ENCODE measurements at places on chromosomes 3 and 15.

GRCh38 chr15:73905225-73905827 lies 20.9 kb upstream of the LOXL1 start:
- no peak for DNase-seq

GRCh38 chr3:58191361-58191991 lies 19.3 kb downstream of the DNASE1L3 start:
- DNase-seq = no peak

GRCh38 chr15:60731583-60732130 lies 252.7 kb upstream of the ICE2 start:
- no peak for DNase-seq

DNA sequence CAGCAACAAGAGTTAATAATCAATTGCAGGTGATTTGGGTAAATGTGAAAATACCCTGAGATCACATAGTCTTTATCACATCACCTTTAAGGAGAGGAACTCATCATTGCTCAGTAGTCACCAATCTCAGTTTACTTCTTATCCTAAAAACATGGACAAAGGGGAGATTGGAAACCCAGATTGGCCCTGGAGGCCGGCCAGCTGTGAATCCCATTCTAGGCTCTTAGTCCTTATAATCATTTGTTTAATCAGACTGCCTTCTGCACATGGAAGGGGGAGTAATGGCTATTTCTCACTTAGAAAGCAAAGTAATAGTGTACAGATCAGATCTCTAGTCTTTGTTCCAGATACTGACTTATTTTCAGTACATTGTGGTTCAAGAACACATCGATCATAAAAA lies 37.2 kb upstream of the CPB1 start:
- no peak for DNase-seq

DNA sequence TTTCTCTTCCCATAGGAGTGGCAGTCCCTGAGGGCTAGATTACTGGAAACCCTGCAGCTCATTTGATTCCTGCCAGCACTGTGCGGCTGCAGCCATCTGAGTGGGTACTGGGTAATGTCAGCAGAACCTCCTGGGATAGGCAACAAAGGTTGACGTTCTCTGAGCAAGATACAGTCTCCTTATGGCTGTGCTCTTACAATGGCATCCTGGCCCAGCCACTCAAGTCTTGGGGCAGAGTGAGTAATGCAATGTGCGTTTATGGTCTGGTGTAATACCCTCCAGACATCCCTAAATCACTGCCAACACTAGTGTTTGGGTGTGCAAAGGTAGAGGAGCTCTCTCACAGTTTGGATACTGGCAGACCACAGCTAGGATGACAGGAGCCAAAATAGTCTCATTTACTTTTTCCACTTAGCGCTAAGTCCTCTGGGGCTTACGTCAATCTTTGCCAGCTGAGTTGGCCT lies 775.8 kb downstream of the ZNF385D start:
- no peak for DNase-seq

- DNase-seq = no peak
Observed at GRCh38 chr3:175552929-175553328, 693.8 kb downstream of the NAALADL2 start.

DNA sequence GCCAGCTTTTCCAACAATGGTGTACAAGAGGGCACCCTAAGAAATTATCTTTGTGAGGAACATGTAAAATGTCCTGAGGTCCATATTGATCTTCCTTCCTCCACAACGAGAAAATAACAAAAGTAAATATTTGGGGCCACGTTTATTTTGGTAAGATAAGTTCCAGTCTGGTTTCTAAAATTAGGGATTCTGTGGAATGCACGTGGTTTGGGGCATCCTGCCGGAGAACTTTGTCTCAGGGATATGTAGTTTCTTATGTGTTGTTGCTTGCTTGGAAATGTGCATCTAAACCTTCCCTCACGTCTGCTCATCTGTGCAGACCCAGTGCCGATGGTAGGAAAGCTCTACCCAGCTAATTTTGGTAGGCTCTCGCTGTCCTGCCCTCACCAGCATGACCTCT lies 62.8 kb downstream of the CTDSPL start:
- no peak for DNase-seq

DNA sequence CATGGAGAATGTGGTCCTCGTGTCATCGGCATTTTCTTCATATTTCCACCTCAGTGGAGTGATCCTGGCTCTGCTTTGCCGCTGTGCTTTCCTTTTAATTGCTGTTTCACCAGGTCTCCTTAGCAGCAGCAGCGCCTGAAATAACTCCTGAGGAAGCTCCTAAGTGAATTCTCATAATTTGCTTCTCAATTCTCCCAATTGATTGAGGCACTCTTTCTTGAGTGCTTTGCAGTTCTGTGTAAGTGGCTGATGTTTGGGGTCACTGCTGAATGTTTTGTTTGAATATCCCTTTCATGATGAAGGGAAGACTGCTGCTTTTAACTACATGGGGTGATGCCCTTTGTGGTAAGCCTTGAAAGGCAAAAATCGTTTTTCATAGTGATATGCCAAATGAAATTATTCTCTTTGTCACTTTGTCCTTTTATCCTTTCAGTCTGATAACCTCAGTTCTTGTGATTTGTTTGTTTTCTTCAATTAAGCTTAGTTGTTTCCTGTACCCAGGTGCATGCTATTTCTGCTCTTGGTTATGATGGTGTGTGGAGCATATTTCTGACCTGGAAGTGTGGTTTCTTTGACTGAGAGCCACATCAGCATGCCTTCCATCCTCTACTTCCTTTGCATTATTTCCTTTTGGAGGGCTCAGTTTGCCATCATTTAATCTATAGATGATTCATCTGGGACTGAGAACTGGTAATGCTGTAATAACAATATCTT lies 36.7 kb downstream of the HMG20A start:
- no peak for DNase-seq

GRCh38 chr3:38397320-38397719 lies 50.7 kb downstream of the XYLB start:
- peak; percentile 44 for DNase-seq

DNA sequence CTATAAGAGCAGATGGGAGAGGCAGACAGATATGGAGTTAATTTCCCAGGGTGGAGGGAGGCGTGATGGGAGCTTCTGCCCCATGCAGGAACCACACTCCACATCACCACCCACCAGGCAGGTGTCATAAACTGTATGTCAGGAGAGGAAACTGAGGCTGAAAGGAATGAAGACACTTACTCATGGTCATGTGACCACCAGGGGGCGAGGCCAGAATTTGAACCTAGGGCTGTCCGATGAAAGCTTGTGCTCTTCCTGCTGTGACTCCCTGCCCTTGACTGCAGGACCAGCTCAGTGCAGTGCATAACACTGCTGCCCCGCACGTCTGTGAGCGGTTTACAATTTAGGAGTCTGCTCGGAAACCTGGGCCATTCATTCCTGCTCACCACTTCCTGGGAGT lies 28.8 kb downstream of the NUP210 start:
- no peak for DNase-seq

GRCh38 chr15:74315626-74316025 lies 51.8 kb downstream of the CYP11A1 start:
- DNase-seq = no peak

GRCh38 chr15:30770759-30771158 lies 133.0 kb upstream of the FAN1 start:
- DNase-seq = no peak

DNA sequence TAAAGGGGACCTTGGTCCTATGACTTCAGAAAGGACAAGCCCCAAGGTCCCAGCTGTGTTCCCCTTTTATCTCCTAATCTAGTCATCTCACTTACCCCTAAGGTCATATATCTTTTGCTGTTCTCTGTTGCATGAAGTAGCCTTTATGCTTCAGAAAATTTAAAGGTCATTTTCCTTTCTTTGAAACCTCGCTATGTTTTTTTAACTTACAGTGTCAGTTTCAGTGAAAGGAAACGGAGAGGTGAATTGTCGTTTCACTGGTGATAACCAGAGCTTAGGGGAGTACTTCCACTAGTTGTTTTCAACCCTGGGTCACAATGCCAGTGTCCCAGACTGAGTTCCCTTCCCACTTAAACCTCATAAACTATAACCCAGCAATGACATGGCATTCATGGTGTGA lies 357.4 kb downstream of the GAP43 start:
- no peak for DNase-seq

DNA sequence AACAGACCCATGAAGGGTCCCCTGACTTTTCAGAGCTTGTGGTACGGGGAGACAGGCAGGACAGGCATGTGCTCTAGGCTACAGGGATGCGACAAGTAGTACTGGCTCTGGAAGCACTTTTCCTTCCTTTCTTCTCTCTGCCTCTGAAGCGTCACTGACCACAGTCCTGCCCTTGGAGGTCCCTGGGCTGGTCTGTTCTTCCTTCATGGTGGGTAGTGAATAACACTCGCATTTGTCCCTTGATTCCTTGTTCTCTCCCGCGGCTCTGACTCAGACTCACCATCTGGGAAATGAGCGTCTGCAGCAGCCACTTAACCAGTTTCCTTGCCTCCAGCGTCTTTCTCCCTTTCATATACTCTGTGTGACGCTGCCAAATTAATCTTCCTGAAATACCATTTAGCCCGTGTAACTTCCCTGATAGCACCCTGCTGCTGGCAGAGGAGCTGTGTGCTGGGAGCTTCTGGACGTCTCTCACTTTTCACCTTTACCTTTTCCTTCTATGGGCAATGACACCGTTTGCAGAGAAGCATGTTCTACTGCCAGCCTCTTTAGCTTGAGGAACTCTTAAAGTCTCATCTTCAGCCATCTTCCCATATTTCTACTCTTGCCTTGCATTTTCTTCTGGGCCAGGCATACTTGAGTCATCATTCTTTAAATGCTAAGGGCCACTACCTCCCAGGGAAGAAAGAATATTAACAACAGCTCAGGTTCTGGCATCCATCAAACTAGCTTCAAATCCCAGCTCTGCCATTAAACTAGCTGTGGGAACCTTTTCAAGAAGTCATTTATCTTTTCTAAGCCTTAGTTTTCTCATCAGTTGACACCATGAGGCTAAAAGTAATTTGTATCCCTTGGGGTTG lies 33.6 kb downstream of the TMEM45A start:
- peak; percentile 87 for DNase-seq

GRCh38 chr15:38670128-38671005 lies 105.8 kb upstream of the RASGRP1 start:
- peak; percentile 15 for DNase-seq

DNA sequence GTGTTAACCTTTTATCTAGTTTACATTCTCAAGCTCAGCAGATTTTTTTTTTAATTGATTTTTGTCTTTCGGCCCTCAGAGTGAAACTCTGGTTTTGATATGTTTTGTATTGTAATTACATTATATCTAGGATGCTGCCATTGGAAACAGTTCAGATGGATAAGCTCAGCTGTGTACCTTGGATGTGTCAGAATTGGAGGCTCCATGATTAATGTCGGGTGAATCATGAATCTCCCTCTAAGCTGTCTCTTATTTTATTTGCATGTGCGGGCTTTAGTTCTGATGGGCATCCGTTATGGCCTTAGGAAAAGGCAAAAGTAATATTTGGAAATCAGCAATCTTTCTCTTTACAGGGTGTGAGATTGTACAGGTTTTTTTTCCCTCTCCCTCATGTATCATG lies 4.2 kb downstream of the PTPRG start:
- peak; percentile 58 for DNase-seq

- no peak for DNase-seq
Observed at GRCh38 chr3:110419601-110420000, 652.0 kb upstream of the NECTIN3 start.

DNA sequence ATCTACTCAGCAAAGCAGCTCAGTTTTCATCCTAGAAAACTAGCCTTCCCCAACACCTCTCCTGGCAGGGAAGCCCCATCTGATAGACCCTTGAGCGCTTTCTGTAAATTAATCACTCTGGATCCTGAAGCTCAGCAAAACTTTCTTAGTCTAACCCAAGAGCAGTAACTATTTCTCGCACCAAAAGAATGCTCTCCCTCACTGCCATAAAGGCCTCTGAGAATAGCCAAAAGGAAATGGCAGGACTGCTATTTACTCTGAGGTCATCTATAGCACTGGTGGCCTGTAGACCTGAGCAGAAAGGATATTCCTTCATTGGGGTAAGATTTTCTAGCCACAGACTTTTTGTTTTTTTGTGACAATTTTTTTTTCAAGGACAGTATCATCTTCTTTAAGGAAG lies 345.8 kb upstream of the ADAMTS9 start:
- no peak for DNase-seq

- DNase-seq = peak; percentile 70
Observed at GRCh38 chr3:65996589-65996988, 42.1 kb downstream of the MAGI1 start.

DNA sequence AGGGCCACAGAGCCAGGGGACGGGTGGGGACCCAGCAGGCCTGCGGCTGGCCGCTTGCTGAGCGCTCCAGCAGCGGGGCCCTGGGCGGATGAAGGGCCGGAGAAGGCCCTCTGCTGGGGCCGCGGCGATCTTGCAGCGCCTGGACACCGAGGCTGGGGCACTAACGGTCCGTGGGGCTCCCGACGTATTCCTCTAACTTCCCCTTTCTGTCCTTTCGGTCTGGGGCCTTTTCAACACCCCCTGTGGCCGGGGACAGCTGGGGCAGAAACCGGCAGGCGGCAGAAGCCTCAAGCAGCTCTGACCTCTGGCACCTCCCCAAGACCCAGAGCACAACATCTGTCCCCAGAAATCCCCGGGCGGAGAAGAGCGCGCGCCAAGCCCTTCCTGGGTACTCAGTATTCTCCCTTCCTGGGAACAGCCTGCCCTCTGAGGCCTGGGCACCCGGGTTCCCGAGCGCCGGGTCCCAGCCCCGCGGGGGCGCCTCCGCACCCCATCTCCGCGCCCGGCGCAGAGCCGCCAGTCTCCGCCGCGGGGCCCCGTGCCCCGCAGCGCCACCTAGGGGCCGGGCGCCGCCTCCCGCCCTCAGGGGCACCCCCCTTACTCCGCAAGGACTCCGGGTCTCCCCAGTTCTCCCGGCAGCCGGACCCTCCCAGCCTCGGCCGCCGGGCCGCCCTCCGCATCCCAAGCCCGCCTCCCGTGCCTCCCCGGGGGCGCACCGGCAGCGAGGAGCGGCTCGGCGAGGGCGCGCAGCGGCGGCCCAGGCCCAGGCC lies 582 bp upstream of the SLCO3A1 start:
- DNase-seq = peak; percentile 77

DNA sequence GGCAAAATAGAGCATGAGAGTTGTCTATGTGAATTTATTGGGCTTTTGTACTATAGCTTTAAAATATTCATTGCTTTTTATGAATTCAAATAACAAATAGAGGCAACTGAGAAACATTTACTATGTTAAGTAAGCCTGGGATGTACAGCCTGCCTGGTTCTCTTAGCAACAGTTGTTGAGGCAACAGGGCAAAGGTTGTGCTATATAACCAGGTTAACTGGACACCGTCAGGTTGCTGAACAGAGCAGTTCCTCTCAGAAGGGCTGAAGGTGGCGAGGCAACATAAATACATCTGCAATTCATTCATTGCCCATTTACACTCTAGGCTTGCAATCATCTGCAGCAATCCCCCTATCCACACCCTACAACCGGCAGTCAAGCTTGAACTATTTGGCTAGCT lies 78.2 kb downstream of the GTF2E1 start:
- no peak for DNase-seq
